ENCODE measurements at places on chromosomes 2 and 18. TPM values are rescaled to one million over a fixed set of nuclear protein-coding genes. Genes with fewer than 3 reads are reported as not detected.

DNA sequence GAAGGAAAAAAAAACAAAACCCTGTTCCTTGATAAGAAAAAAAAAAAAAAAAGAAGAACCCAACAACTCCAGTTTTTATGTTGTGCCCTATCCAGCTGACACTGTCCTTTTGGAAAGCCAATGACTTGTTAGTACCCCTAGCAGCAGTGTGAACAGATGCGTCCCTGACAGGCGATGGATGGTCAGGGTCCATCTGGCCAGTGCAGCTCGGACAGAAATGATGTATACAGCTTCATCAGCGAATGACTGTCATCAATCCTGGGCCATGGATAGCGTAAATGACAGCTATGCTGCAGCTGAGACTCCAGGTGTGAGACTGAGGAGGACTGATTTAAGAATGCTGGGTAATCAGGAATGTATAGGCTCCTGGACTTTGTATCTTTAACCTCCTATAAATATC lies 318.8 kb upstream of the FIGN start:
- no peaks in the 10 kb centered on the region for H3K4me1 ChIP-seq
- no peak for DNase-seq
- no peak overlapping the region for H3K4me3 ChIP-seq
- no peak overlapping the region for H3K27ac ChIP-seq

DNA sequence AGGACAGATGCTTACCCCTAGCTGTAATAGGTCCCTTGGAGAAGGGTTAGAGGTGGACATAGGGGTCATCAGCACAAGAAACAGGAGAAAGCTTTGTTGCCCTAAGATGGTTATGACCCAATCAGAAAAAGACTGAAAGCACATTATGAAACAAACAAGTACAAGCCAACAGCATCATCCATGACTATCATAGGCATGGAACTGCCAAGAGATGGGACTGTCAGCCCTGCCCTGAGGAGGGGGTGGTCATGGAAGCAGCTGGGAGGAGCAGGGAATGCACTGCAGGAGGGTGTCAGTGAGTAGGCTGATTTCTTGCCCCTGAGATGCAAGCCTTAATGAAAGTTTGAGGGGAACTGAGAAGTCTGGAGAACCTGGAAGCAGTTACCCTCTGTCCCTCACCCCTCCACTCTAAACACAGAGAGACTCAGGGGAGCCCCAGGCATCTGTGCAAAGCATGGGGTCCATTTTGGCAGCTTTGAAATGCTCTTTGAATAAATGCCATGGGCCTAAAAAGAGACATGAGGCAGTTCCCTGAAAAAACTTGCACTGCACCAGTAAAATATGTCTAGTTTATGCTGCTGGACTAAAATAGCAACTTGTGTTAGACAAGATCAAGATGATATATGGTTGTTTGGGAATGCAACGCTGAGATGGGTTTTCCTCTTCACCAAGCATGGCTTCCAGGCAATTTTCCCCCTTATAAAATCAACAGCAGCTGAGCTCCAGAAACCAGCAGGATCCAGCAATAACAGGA lies 122.7 kb upstream of the ZFP36L2 start:
- H3K27ac ChIP-seq = peak overlapping the region; percentile 33
- H3K27me3 ChIP-seq = no peaks in the 10 kb centered on the region
- no peaks in the 10 kb centered on the region for H3K36me3 ChIP-seq

DNA sequence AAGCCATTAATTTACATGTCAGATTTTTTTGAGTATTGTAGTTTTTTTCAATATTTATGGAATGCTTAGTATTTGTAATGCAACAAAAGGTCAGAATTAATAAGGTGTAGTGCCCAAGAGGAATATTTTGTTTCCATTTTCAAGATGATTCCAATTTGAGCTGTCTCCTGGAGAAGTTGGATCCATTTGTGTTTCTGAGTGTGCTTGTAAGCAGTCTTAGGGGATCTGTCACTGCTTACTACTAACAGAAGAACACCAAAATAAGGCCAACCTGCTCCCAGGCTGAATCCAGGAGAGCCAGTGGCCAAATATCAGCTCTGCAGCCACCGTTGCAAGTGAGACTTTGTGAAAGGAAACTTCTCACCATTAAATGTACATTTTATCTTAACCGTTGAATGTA lies 129.9 kb downstream of the AGAP1 start:
- H3K4me3 ChIP-seq = no peak overlapping the region
- no peak for DNase-seq
- no peak overlapping the region for H3K27ac ChIP-seq
- H3K36me3 ChIP-seq = no peaks in the 10 kb centered on the region
- no peaks in the 10 kb centered on the region for H3K27me3 ChIP-seq

GRCh38 chr2:151754253-151754897 lies 20.1 kb upstream of the NEB start:
- no peaks in the 10 kb centered on the region for H3K36me3 ChIP-seq
- no peak for DNase-seq
- H3K4me3 ChIP-seq = no peak overlapping the region
- H3K27me3 ChIP-seq = no peaks in the 10 kb centered on the region
- H3K4me1 ChIP-seq = no peaks in the 10 kb centered on the region
- H3K27ac ChIP-seq = no peak overlapping the region

The IL36RN gene
- total RNA-seq = not detected

GRCh38 chr2:79757526-79757925 lies 244.7 kb downstream of the CTNNA2 start:
- no peaks in the 10 kb centered on the region for H3K4me1 ChIP-seq
- H3K36me3 ChIP-seq = no peaks in the 10 kb centered on the region
- H3K27ac ChIP-seq = no peak overlapping the region
- no peak overlapping the region for H3K4me3 ChIP-seq

The FER1L5 gene
- total RNA-seq = 0.59 TPM

DNA sequence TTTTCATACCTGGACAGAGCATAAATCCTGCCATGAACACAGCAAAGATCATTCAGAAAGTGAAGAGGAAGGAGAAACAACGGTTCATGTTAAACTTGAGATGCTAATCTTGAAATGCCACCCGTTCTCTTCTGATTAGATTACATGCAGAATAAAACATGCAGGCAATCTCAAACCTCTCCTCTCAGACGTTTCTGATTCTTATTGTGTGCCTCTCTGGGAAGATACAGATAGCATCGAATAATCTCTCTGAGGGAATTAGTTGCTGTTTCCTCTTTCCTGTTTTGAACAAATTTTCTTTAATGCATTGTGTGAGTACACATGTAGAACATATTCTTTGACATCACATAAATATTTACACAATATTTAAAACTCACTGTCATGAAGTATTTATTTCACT lies 313.4 kb downstream of the PRKCE start:
- H3K27ac ChIP-seq = no peak overlapping the region
- DNase-seq = no peak
- no peak overlapping the region for H3K4me3 ChIP-seq
- no peaks in the 10 kb centered on the region for H3K36me3 ChIP-seq

DNA sequence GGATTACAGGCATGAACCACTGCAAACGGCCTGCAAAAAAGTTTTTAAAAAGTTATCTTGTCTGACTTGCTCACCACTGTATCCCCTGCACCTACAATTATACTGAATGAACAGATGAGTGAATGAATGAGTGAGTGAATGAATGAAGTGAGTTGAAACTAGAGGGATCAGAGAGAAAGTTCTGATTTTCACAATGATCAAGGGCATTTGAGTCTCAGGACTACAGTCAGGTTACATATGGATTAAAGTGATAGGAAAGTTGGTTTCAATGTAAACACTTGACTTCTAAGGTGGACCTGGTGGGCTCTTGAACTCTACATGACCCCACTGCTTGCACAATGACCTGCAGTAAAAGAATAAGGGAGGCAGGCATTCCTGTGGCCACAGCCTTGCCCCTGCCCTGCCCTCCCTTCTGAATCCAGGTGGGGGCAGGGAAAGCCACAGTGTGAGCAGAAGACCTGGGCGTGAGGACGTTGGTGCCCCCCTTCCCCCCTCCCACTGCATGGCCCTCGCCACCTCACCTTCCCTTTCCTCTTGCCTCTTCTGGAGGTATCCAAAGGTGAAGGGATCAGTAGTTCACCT lies 10.7 kb downstream of the C2orf80 start:
- no peaks in the 10 kb centered on the region for H3K4me1 ChIP-seq
- no peaks in the 10 kb centered on the region for H3K27me3 ChIP-seq
- H3K27ac ChIP-seq = no peak overlapping the region

DNA sequence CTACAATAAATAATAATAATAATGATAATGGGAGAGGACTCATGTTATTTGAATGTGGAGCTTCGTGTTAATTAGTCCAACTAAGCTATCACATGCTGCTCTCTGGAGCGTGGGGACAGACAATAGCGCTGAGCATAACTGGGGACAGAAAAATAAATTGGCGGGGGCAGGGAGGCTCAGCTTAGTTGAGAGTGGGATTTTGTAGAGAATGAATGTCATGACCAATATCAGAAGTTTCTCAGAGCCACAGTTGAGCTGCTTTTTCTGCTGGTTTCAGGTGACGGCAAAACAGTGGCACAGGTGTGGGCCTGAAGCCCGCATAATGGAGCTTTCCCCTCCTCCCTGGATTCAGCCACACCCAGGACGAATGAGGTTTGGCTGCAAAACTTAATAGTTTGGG lies 111.1 kb upstream of the CAB39 start:
- no peaks in the 10 kb centered on the region for H3K36me3 ChIP-seq
- no peak overlapping the region for H3K4me3 ChIP-seq
- H3K27ac ChIP-seq = no peak overlapping the region
- DNase-seq = no peak
- no peaks in the 10 kb centered on the region for H3K4me1 ChIP-seq

The MERTK gene
- 22.2 TPM for total RNA-seq

The KCNG3 gene
- total RNA-seq = 0.27 TPM

- DNase-seq = no peak
- no peaks in the 10 kb centered on the region for H3K36me3 ChIP-seq
- H3K27me3 ChIP-seq = no peaks in the 10 kb centered on the region
- no peak overlapping the region for H3K27ac ChIP-seq
- no peak overlapping the region for H3K4me3 ChIP-seq
Measured at GRCh38 chr18:50796495-50796894, 23.3 kb downstream of the MRO start.

Measured in prostate gland (tissue), 2 donors.